ENCODE measurements at places on chromosomes 7 and 10.

- DNase-seq = no peak
Observed at GRCh38 chr10:26448292-26448691, 10.2 kb downstream of the APBB1IP start.

- no peak for DNase-seq
Observed at GRCh38 chr10:90451283-90451682, 406.6 kb downstream of the HTR7 start.

DNA sequence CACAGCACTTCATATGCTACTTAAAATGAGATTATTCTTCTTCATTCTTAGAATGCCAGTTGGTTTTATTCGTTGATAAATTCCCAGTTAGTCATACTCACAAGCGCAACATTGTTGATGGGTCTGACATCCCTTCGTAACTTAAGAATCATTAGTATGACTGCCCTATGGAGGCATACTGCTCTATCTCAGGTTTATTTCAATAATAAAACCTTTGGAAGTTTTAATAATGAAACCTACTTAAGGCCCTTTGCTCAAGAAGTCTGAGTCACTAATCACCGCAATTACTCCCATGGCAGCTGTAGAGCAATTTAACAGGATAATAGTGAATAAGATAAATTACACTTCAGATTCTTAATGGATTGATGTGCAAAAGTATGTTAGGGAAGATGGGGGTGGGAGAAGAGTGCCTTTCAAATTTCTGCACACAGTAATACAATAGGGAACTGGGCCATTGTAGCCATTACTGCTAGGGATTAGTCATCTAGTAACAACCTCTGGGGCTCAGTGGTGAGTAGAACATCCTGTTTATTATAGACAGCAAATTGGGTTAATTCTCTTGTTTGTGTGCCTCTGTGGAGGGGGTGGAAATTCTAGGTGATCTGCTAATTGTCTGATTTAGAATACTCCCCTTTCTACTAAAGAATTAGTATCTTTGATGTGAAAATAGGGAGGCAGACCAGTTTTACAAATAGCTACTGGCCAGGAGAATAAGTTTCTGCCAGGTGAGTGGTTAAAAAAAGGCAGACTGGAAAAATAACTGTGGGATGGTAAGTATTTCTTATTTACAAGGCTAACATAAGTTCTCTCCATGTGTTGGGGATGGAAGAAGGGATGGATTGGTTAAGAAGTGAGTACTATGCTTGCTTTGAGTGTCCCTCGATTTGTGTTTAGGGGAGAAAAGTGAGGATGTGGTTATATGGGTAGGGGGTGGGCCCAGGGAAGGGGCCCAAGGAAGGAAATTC, 74.5 kb upstream of the VKORC1L1 start:
- peak; percentile 34 for DNase-seq

GRCh38 chr7:157601530-157601929, 264.7 kb downstream of the DNAJB6 start:
- DNase-seq = no peak

- peak; percentile 18 for DNase-seq
Observed at GRCh38 chr10:86224354-86225102, 142.1 kb downstream of the GRID1 start.

- DNase-seq = no peak
Observed at GRCh38 chr10:103064956-103065355, 128.1 kb downstream of the NT5C2 start.
